ENCODE measurements at places on chromosomes 4 and X. TPM values are rescaled to one million over a fixed set of nuclear protein-coding genes. Genes with fewer than 3 reads are reported as not detected.
A peak's percentile ranks its signal among the peaks of the same experiment; 100 is the strongest.

DNA sequence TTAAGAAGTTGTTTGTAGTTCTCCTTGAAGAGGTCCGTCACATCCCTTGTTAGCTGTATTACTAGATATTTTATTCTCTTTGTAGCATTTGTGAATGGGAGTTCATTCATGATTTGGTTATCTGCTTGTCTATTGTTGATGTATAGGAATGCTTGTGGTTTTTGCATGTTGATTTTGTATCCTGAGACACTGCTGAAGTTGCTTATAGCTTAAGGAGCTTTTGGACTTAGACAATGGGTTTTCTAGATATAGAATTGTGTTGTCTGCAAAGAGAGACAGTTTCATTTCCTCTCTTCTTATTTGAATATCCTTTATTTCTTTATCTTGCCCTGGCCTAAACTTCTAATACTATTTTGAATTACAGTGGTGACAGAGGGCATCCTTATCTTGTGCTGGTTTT, 52.1 kb upstream of the GRID2 start:
- no peak for DNase-seq

DNA sequence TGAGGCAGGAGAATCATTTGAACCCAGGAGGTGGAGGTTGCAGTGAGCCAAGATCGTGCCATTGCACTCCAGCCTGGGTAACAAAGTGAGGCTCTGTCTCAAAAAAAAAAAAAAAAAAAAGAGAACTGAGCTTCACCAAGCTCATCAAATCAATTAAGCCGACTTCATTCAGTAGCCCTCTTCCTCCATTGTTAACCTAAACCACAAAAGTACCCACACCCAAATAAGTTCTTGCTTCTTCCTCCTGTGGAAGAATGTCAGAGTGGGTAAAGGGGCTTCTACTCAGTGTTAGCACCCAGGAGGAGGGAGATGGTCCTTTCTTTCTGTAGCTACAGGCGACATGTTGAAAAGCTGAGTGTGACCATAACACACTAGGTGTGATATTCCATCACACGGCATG, 58.6 kb upstream of the CHRNA9 start:
- DNase-seq = no peak

GRCh38 chr4:86755388-86755787, 93.8 kb downstream of the SLC10A6 start:
- no peak for DNase-seq

DNA sequence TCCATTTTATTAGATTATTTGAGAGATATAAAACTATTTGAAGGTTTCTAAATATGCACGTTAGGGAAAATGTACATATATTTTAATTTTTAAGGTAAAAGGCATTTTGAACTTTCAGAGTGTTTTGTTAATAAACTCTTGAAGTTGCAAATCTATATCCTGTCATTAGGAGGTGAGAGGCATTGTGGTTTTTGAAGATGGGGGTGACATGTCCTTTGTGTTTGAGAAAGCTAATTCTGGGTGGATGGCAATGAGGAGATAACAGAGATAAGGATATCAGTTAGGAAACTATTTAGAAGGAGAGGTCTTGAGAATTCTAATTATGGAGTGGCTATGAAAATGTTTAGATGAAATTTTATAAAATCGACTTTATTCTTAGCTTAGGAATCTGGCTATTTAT, 6.1 kb downstream of the STIM2 start:
- no peak for DNase-seq

GRCh38 chrX:42755815-42756214, 22.1 kb downstream of the PPP1R2C start:
- no peak for DNase-seq

Gene UCHL1
- polyA plus RNA-seq = 9.1 TPM

GRCh38 chr4:177404986-177405385, 37.3 kb downstream of the AGA start:
- DNase-seq = no peak

DNA sequence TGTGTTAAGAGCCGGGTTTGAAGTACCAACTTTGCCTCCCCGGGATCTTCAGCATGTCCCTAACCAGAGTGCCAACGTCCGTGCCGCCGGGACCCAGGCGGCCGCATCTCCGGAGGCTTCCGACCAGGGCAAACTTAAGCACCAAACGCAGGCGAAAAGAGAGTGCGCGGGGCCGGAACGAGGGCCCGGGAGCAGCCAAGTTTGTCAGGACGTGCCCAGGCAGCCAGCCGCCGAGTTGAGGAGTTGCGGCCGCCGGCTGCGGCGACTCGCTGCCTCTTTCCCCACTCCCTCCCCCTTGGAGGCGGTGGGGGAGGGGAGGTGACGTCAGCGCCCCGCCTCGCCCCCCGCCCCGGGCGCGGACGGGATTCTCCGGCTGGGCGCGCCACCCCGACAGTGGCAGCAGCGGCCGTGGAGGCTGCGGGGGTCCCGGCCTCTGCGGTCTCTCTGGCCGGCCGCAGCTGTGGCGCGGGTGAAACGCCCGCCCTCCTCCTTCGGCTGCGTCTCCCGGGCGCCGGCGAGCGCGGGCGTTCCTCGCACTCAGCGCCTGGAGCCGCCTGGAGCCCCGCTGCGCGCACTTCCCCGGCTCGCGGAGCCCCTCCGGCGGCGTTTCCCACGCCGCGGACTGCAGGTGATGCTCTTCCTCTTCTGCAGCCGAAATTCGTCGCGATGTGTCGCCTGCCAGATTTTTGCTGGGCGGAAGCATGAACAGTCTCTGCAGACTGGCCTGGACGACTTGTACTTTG, 2.9 kb upstream of the FAT1 start:
- no peak for DNase-seq

- DNase-seq = no peak
Observed at GRCh38 chr4:189002475-189002874, 863.2 kb downstream of the TRIML1 start.

- no peak for DNase-seq
Observed at GRCh38 chrX:7570432-7571029, 272.4 kb upstream of the VCX start.

DNA sequence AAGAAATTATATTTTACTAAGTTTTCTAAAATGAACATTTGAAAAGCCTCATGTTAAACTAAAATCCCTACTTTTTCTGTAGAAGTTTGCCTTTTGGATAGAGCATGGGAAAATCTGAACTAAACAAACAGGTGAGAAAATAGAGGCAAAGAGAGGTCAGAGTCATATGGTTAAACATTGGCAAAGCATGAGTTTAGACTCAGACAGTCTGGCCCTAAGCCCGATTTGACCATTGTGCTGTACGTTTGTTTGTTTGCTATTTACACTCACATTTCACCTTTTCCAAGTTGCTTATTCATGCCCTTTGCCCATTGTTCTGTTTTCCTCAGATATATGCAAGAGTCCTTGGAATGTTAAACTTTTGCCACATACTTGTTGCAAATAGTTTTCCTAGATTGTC, 85.4 kb downstream of the TIGD2 start:
- no peak for DNase-seq

Gene XAGE3
- not detected for polyA plus RNA-seq

Gene SLAIN2
- 8.5 TPM for polyA plus RNA-seq

DNA sequence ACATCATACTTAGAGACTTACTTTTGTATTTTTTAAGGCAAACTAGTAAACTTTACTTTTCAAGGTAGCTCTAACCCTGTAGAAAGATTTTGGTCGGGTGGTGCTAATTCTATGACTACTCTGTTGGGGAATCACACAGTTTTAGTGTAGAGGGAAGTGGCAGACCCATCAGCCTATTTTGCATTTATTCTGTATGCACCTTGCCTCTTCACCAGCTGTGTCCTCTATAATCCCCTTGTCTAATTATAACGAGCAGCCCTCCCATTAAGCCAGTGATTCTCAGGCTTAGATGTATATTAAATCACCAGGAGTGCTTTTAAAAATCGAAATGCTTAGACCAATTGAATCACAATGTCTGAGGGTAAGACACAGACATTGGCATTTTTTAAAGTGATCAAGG, 78.1 kb downstream of the GALNT7 start:
- DNase-seq = no peak

GRCh38 chrX:133574716-133575115, 159.4 kb upstream of the GPC4 start:
- no peak for DNase-seq

Gene PITX2
- polyA plus RNA-seq = not detected

Gene FAM53A
- 1.2 TPM for polyA plus RNA-seq

Gene FAM133A
- 0.22 TPM for polyA plus RNA-seq

- no peak for DNase-seq
Observed at GRCh38 chrX:67635424-67635823, 91.6 kb downstream of the AR start.

DNA sequence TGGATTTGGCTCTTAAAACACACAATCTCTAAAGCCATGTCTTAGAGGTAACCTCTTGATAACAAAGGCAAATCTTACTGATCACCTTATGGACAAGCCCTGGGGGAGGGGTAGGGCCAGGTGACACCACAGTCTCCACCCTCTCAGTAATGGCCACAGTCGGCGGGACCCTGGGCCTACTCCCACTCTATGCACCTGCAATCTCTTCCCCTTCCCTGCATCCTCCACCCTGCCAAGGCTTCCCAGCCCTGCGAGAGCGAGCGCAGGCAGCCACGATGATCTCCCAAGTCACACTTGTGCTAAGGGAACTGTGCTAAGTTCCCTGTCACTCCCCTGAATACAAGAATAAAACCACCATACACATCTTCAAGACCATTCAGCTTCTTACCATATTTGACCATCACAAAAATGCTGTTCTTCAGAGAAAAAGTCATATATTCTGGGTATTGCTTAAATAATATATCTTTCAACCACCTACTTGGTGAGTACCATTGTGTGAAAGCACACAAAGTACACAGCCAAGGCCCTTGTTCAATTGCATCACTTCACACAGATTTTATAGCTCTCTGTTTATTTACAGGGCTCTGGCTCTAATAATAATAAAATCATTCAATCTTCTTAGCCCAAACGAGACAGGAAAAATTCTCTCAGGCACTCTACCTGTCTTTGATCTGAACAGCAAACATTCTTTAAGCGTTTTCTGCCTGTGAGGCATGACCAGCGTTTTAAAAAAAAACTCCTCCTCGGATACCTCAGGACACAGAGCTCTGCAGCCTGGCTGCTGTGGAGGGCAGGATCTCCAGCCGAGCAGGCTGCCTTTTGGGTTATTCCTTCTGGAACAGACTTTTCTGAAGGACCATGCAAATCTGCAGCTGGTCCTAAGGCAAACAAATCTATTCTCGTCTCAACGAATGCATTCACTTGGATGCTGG, 115.7 kb upstream of the MAP3K15 start:
- no peak for DNase-seq

Gene UNC5C
- polyA plus RNA-seq = 0.43 TPM

- peak; percentile 75 for DNase-seq
Observed at GRCh38 chr4:2298532-2298991, 36.7 kb upstream of the MXD4 start.

DNA sequence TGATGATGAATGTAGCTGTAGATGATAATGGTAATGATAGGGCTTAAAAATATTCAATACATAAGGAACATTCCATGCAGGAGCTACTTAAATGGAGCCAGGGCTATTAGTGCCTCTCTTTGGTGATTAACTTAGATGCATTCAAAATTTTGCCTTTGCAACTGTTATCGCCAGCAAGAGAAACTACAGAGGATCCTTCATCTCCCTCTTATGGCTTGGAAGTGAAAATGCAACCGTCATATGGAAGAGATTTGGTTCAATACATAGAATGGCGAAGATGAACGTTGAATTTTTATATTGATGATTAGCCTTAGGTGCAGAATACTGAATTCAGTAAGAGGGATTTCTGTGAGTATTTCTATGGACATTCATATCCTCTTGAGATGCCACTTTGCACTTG, 134.5 kb upstream of the NLGN4X start:
- no peak for DNase-seq

GRCh38 chrX:42399632-42400024, 378.3 kb downstream of the PPP1R2C start:
- no peak for DNase-seq

- DNase-seq = no peak
Observed at GRCh38 chrX:40877887-40878286, 142.5 kb upstream of the MED14 start.

DNA sequence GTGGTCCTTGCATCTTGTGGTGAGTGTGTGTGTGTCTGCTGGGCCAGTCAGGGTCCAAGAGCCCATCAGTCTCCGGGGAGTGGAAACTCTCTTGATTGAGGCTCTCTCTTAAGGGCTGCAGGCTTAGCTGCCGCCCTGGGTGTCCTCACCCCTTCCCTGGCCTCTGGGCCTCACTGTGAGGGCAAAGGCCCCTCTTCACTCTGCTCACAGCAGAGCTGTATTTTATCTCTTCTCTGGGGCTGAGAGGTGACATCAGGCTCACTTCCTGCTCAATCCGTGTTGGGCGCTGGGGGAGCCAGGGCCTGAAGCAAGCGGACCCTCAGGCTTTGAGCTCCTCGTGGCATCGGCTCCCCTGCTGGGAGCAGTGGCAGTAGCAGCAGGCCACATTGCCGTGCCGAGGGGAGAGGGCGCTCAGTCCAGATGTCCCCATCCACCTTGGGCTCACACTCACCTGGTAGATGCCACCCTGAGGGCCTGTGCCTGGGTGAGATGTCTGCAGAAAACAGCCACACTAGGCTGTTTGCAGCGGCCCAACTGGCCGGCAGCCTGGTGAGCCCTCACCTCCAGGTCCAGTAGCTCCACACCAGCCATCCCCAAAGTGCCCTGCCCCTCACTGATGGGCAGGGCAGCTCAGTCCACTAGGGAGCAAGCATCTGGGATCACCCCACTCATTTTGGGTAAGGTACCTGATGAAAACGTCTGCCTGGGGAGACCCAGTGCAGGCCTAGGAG, 24.7 kb upstream of the PRPS1 start:
- no peak for DNase-seq

Gene PAGE2B
- polyA plus RNA-seq = 0.53 TPM

Gene ATP11C
- polyA plus RNA-seq = 8.2 TPM

DNA sequence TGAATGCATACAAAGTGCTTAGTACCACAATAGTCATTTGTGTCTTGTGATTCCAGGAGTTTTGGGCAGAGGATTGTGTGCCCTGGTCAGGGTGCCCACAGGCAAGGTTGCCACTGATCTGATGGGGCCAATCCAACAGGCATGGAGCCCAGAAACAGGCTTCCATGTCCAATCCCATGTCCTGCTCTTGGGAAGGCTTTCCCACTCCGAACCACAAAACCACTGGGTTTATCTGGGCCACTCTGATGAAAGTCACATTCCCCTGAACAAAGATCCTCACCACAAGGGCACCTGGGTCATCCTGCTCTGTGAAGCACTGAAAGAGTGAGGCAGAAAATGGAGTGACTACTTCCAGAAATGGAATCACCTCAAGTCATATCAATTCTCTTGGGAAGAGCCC, 96.9 kb downstream of the MAMLD1 start:
- no peak for DNase-seq

DNA sequence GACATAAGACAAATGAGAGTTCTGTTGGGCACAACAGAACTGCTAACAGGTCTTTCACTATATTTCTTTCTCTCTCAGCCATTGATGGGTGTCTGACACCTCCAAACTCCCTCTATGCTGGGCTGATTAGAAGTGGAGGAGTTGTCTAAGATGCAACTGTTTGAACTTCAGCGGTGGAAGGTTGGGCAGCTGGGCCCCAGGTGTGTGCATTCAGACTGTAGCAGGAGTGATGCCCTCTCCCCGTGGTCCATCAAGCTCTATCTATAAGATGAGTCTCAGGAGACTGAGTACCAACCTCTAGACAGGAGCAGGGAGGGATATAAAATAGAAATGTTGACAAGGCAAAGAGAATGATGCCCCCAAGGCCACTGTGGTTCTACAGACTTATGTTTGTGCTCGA, 28.2 kb upstream of the CHRNA9 start:
- DNase-seq = no peak

Data from spleen (tissue), 13 donors.